ENCODE measurements at places on chromosomes 2 and 18.
A peak's percentile ranks its signal among the peaks of the same experiment; 100 is the strongest.

GRCh38 chr2:238597638-238598528, 171.2 kb downstream of the ASB1 start:
- no peak for DNase-seq

GRCh38 chr2:50221106-50221505, 810.8 kb downstream of the NRXN1 start:
- no peak for DNase-seq

DNA sequence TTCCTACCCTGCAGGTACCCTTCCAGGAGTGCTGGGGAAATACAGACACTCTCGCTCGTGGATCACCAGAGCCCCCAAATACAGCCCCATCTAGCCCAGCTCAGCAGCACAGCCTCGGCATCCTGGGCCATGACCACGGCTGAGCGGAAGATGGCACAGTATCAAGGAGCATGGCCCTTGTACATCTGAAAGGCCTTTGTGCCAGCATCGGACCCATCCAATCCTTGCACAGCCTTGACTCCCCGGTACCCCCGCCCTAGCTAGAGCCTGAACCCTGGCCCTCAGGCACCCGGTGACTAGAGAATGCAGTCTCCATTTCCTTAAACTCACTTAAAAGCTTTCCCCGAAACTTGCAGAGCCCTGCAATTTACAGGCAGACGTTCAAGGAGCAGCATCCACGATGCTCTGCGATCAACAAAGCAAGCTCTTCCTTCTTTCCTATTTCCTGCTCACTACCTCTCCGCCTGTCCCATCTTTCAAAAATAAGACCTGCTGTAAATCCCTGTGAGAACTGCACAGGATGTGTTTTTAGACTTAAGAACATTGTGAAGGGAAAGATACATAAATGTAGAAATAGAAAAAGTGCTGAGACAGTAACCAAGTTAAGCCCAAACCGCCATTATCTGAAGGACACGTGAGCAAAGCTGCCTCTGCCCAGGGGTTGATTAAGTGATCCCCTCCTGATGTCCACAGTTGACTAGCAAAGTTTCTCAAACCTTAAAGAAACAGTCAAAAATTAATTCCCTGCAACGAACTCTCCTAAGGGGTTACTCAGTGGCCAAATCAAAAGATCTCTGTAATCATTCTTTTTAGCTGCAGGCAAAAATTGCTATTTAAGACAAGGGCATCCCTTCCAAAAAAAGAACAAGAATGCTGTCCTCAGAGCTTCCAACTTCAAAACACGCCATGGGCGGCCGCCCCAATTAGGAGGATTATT, 48.5 kb downstream of the ZNF516 start:
- DNase-seq = no peak

DNA sequence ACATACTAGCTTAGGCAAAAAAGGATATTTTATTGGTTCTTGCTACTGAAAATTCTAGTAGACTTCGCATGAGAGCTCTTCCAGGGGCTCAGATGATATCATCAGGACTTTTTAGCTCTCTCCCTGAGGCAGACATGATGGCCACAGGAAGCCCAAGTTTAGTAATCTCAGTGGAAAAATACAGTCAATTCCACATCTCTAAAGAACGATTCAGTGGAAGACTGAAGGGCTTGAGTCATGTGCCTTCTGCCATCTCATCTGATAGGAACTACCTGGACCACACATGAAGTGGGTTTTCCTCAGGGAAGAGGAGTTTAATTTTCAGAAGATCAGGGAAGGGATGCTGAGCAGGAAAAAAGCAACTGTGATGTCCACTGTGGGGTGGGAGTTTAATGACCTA, 117.3 kb downstream of the TTC27 start:
- DNase-seq = peak; percentile 60

DNA sequence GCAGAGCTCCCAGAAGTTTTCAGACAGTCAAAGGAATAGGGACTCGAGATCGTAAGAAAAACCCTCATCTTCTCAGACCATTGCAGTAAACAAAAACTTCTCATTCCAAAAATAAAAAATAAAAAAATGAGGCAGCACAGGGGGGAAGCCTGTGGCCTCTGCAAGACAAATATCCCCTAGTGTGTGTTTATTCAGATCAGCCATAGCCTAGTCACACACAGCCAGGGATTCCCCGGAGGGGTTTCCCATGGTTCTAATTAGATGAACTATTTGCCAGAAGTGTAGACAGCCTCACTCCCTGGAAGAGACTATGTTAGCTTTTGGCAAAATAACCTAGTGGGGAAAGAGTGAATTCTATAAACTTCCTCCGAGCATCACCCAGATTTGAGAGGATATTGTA, 122.9 kb upstream of the KLF7 start:
- DNase-seq = no peak

DNA sequence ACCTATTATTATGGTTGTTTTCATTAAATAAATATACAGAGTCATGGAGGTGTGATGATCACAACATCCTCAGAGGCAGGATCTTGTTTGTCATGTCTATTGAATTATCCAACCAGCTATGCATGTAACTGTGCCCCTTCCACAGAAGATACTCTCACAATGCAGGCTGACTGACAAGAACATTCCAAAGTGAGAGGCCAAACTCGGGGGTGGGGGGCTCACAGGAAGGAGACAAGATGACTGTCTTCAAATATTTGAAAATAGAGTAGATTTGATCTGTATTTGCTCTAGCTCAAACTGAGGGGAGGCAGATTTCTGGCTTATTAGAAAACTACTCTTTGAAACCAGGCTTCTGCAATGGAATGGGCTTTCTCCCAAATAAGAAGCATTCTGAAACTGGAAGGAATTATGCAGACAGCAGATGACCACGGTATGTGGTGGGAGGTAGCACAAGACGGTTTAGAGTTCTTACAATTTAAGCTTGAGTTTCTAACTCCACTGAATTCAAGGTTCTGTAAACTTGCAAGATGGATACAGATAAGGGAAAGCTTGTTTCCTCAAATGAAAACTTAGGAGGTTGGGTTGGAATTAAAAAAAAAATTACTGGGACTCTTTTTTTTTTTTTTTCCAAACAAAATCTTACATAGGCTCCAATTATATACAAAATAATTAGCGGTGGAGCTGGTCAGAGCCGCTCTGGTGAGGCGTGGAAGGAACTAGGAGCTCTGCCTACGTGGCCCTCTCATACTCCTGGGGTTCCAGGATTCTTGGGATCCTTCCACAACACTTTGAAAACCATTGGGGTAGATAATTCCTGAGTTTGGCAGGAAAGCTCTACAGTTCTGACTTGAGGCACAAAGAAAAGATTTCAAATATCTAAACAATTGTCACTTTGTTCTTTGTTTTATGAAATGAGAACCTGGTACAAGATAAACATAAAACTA, 79.3 kb downstream of the PLA2R1 start:
- peak; percentile 76 for DNase-seq

DNA sequence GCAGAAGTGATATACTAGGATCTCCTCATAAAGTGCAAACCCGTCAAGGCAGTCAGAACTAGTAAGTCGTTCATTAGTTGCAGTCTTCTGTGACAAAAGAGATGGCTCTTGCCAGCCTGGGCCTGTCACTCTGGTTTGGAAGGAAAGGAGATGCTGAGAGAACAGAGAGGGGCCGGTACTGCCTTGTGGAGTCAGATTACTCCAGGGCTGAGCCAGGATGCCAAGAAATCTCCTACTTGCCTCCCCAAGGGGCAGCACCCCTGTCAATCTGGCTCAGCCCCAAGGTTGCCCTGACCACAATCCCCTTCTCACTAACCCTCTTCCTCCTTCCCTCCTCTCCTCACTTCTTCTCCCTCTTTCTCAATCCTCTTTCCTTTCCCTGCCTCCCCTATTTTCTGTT, 62.9 kb upstream of the ASPRV1 start:
- no peak for DNase-seq
